Non-pigmented ciliary epithelial cell (primary cell): ENCODE measurements at places on chromosomes 7 and 10.

DNA sequence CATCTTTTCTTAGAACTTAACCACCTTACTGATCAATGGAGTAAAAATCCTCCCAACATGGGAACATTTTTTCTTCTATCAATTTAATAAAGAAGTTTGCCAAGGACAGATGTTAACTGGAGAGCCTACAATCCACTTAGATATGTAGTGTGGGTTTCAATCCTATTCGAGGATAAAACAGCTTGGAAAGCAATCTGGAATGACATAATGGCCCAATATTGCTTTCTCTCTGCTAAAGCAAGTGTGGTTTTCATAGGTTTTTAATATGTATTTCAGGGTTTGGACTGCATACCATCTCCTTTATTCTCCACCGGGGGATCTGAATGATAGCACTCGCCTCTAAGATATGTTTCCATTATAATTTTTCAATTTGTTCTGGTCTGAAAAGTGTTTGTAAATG is 149.7 kb downstream of the PRPF18 start:
- DNase-seq, result no peak

GRCh38 chr7:90661290-90662151 is 65.4 kb downstream of the CDK14 start:
- DNase-seq, result no peak

GRCh38 chr10:33143160-33143728 is 185.2 kb upstream of the ITGB1 start:
- DNase-seq, result no peak

DNA sequence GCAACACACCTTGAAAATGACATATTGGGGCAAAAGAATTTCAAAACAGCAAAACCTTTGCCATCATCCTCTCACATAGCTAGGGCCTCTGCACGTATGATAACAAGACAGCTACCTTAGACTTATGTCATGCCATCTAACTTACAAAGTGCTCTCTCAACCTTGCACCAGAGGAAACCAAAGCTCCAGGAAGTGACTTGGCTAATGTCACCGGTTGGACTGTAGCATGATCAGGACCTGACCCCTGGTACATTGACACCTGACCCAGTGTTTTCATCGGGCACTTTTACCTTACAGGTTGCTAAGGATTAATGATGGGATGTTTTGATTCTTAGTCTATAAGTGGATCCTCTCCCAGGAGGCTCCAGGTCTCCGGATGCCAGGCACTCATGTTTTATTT is 529.8 kb upstream of the GALNT17 start:
- DNase-seq, result no peak

DNA sequence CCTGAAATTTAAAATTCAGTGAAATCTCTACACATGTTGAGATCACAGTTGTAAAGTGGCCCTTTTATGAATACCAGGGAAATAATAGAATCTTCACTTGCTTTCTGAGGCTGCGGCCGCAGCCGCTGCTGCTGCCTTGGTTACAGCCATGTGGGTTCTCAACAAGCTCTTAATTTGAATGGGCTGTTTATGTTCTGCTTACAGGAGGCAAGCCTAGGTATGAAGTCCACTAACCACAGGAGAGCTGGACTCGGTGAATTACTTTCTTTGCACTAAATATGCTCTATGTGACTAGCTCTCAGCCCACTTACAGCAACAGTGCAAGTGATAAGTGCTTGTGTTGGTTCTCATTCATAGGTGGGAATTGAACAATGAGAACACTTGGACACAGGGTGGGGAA is 410.8 kb downstream of the SFMBT2 start:
- DNase-seq, result no peak
